ENCODE measurements at places on chromosomes 4 and X.

DNA sequence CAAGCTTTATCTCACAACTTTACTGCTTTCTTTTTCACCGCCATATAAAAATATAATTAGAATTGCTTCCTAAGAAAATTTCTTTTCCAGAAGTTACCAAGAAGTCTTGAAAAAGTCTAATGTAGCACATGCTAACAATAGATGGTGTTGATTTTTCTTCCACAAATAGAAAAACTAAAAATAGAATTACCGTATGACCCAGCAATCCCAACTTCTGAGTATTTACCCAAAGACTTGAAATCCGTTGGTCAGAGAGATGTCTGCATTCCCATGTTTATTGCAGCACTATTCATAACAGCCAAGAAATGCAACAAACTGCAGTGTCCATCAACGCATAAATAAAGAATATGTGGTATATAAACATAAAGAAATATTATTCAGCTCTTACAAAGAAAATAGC lies 17.8 kb upstream of the EDNRA start:
- DNase-seq: no peak

GRCh38 chrX:103423955-103424638 lies 47.8 kb downstream of the BEX3 start:
- DNase-seq: no peak

- no peak for DNase-seq
Observed at GRCh38 chrX:95612350-95612749, 1072.3 kb upstream of the DIAPH2 start.

DNA sequence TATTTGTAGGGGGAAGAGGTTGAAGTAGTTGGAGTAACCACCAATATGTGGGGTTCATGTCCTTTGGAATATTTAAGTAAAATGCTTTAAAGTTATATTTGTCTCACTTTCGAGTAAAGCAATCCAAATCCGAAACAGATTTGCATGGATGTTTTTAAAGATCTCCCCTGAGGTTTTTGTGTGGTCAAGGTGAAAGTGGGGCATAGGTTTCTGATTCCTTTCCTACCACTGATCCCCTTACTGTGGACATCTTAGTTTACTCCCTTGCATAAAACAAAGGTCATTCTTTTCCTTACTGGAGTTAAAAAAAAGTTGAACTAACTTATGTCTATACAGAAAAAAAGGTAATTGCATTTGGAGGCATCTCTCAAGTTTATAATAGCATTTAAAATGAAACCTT lies 71.9 kb upstream of the PHOX2B start:
- DNase-seq: no peak

- peak; percentile 31 for DNase-seq
Observed at GRCh38 chrX:69291116-69291515, 125.9 kb upstream of the PJA1 start.

- no peak for DNase-seq
Observed at GRCh38 chrX:28552322-28552721, 34.9 kb upstream of the IL1RAPL1 start.

- DNase-seq: no peak
Observed at GRCh38 chr4:23171976-23172375, 479.2 kb downstream of the GBA3 start.

- DNase-seq: peak; percentile 27
Observed at GRCh38 chr4:98566361-98567008, 91.9 kb downstream of the TSPAN5 start.

DNA sequence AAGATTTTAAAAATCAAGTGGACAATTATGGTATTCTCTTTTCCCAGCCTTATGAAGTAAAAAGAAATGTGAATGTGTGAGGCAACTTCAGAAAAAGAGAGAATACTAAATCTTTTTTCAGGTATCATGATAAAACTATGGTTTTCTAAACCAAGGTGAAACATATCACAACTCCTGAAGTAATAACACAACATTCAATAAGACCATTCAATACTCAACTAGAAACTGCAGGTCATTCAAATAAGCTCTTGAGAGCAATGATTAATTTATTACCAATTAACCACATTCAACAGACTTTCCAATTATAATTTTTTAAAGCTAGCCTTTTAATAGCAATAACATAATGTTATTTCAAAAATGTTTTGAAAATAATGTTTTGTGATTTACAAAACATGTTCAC lies 35.8 kb downstream of the SLC10A7 start:
- DNase-seq: no peak

- no peak for DNase-seq
Observed at GRCh38 chrX:136146614-136147314, 569 bp upstream of the FHL1 start.
